BJ (cell line): ENCODE measurements at places on chromosomes 5 and 9.
A peak's percentile ranks its signal among the peaks of the same experiment; 100 is the strongest.

- DNase-seq = no peak
Measured at GRCh38 chr9:7921545-7922197, 122.1 kb upstream of the DMAC1 start.

- no peak for DNase-seq
Measured at GRCh38 chr5:69516769-69517168, 24.2 kb downstream of the OCLN start.

DNA sequence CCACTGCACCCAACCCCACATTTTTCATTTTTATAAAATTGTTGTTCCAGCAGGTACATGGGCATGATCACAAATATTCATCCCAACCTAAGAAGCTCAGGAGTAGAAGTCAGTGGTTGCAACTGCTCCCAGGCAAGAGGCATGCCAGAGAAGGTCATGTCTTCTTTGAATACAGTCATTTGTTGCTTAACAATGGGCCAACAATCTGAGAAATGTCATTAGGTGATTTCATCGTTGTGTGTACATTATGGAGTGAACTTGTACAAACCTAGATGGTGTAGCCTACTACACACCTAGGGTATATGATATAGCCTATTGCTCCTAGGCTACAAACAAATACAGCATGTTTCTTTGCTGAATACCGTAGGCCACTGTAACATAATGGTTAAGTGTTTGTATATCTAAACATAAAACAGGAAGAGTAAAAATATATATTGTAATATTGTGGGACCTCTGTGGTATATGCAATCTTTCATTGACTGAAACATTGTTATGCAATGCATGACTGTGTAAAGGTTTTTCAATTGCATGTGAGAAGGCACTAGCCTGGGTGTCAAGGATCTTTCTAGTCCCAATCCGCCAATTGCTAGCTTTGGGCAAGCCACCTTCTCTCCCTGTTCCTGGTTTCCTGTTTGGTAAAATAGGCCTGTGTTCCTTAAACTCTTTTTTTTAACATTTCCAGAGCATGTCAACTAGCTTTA is 27.6 kb downstream of the ATP10B start:
- no peak for DNase-seq

DNA sequence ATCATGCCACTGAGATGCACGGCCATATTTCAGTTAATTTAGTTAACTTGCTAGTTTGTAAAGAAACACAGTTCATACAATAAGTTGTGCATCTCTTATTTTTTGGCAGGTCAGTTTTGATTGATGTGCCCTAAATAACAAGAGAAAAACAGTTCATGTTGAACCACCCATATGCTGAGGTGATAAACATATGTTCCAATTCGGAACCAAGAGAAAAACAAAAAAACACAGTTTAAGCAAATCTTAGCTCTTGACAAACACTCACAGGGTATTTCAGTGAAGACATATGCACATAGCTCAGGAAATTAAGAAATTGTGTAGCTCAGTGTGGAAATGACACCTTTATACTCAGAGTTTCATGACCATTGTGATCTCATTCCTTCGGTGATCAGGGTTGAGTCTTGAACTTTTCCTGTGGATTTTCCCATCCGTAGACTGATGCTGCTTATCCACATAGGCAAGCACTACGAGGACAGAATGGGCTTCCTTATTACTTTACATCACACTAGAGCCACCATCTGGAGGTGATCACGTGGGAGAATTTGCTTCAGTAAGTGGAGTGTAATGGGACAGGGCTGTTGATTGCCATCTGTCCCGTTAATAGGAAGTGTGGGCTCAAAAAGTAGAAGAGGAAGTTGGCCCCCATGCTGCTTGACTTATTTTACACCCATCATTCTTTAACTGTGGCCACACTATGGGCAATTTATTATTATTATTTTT is 773.0 kb downstream of the MTRR start:
- no peak for DNase-seq

GRCh38 chr5:173866243-173866857 is 21.8 kb upstream of the CPEB4 start:
- DNase-seq = no peak

DNA sequence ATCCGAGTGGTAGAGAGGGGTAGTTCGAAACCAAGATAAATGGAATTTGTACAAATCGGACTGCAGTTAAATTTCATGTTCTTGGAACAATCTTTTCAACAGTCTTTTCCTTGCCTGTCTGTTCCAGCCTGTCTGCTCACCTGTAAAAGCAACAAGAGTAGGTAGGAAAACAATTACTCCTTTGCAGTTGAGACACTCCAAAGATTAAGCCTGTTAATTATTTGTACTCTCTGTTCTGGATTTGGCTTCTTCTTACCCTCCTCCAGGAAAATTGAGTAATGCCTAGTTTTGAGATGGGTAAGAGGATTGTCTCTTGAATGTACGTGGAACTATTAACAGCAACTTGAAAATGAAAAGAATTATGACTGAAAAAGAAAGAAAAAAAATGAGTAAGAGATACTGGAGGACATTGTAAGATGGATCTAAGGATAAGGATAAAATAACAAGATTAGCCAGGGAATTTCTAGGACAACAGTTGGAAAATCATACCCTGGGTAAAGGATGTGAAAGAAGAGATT is 24.3 kb downstream of the SPAAR start:
- DNase-seq = no peak

- DNase-seq = no peak
Measured at GRCh38 chr9:26786564-26786963, 106.0 kb downstream of the CAAP1 start.

DNA sequence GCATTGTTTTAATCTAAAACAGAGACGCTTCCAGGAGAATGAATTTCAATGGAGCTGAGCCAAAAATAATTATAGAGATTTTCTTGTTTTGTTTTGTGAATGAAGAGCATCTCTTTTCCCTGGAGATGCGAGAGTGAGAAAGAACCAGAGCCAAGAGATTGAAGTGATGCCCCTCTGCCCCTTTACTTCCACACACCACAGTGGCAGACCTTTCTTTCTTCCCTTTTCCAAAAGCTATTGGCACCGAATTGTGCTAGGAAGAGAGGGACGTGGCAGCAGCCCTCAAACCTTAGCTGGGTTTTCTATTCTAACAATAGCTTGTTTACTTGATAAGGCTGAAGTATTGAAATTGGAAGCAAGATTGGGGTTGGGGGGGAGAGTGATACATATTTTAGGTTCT is 133.0 kb upstream of the TMEM161B start:
- no peak for DNase-seq

DNA sequence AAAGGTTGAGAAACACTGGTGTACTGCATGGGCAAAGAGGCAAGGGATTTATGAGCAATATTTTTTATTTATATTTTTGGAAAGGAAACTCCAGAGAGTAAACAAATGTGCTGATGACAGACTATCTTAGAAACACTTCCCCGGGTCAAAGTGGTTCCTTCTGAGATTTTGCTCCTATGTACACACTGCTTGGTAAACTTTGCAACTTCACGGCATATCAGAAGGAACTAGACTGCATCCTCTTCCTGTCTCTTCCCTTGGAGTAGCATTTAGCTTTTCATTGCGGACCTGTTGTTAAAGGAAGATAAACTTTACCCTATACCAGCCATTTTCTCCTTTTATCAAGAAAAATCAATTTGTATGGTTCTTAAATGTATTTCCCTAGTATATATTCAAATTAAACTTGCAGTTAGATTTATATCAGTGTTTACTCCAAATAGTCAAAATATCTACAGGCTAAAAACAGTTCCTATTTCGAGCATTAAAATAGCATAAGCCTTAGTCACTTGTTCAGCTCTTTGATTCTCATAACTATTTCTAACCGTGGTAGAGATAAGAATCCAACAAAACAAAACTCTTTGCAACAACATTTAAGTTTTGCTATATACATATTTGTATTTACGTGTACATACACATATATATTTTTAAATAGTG is 48.0 kb upstream of the LRRC19 start:
- DNase-seq = no peak

GRCh38 chr9:92960561-92961290 is 13.4 kb downstream of the FGD3 start:
- DNase-seq = no peak

- peak; percentile 37 for DNase-seq
Measured at GRCh38 chr5:93017849-93018248, 563.2 kb downstream of the NR2F1-AS1 start.
